Endothelial cell of umbilical vein (primary cell): ENCODE measurements at places on chromosomes 2 and 18. TPM values are rescaled to one million over a fixed set of nuclear protein-coding genes. Genes with fewer than 3 reads are reported as not detected.

- DNase-seq: no peak
Observed at GRCh38 chr2:199997296-199997695, 41.9 kb downstream of the MAIP1 start.

DNA sequence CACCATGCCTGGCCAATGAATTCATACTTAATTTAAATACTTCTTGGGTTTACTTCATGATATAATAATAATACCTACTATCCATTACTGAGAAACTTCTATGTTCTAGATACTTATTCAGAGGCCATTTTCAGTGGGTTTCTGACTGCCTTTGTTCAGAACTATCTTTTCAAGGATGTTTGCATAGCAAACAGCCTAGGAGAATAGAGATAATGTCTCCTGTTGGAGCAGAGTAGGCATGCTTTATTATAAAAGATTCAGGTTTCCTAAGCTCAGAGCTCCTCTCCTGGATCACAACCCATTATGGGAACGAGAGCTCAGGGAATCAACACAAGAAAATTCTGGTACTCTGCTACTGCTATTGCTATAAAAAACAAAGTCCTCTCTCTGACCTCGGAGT, 11.1 kb downstream of the FASTKD1 start:
- DNase-seq: no peak

- no peak for DNase-seq
Observed at GRCh38 chr2:158507679-158508078, 50.9 kb downstream of the PKP4 start.

GRCh38 chr18:58097121-58097906, 53.3 kb downstream of the NEDD4L start:
- DNase-seq: peak; percentile 73

DNA sequence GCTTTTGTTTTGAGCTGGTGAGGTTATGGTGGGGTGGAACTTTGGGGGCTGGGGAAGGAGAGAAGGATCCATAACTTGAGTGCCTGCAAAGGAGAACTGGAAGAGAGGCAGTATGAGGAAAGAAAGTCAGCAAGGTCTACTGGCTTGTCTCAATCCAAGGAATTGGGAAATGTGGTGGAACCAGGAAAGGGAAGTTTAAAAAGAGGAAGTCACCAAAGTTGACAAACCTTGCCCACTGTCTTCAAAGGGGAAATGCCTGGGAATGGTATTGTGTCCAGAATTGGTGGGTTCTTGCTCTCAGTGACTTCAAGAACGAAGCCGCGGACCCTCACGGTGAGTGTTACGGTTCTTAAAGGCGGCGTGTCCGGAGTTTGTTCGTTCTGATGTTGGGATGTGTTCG, 304.1 kb upstream of the FAM98A start:
- DNase-seq: no peak

Gene FZD7
- polyA plus RNA-seq: 0.15 and 0.22 TPM in 2 replicates

Gene FAM110C
- polyA plus RNA-seq: not detected in 2 replicates

DNA sequence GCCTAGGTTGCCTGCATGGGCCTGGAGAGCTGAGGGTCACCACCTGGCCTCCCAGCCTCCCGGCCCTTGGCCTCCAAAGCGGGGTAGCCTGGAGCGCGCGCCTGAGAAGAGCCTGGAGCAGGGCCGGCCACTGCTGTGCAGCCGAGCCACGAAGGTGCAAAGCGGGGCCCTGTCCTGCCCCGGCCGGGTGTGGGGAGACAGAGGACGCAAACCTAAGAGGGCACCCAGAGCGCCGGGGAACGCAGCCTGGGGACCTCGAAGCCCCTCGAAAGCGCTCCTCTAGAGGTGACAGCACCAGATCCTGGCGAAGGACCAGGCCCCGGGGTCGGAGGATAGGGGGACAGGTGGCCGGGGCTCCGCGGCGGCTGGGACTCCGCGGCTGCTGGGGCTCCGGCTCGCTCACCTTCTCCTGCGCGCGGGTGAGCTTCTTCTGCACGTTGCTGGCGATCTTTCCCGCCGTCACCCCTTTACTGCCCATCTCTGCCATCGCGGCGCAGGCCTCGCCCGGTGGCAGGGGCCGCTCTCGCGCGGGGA, 430 bp downstream of the BIN1 start:
- DNase-seq: no peak

DNA sequence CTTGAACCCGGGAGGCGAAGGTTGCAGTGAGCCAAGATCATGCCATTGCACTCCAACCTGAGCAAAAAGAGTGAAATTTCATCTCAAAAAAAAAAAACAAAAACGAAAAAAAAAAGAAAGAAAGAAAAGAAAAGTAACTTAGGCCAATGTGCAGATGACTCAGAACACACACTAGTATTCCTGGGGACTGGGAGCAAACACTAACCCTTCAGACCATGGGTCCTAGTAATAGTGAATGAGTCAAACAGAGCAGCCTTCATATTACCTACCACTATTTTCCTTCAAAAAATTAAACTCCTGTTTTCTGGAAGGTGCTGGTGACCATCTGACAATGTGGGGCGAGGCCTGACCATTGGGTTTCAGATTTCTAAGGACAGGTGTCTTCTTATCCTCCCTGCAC, 253.4 kb downstream of the PIEZO2 start:
- DNase-seq: no peak

Gene MFSD2B
- polyA plus RNA-seq: 0.18 and 0.29 TPM in 2 replicates

Gene YIPF4
- polyA plus RNA-seq: 4.4 and 8.6 TPM in 2 replicates

GRCh38 chr2:150548527-150548926, 61.1 kb upstream of the RND3 start:
- no peak for DNase-seq

DNA sequence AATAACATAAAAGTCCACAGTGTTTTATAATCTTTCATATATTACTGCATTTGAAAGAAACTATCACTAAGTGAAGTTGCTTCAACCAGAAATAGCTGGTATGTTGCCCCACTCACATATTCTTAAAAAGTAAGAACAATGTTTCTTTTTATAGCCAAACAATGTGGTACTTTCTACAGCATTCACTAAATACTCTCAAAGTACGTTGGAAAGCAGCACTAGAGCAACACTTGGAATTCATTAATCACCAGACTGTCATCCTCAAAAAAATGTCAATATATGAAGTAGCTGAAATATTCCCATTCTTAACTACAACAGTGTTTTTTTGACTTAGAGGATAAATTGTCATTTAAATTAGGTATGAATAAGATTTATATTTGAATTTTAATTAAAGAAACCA, 32.8 kb downstream of the COBLL1 start:
- DNase-seq: peak; percentile 65

Gene ST3GAL5
- 7.5 and 9.5 TPM in 2 replicates for polyA plus RNA-seq

Gene NEB
- polyA plus RNA-seq: 0.84 and 0.94 TPM in 2 replicates

- no peak for DNase-seq
Observed at GRCh38 chr2:24203029-24203786, 28.4 kb downstream of the FAM228A start.

Gene ARL4C
- polyA plus RNA-seq: 4.7 and 5.5 TPM in 2 replicates

DNA sequence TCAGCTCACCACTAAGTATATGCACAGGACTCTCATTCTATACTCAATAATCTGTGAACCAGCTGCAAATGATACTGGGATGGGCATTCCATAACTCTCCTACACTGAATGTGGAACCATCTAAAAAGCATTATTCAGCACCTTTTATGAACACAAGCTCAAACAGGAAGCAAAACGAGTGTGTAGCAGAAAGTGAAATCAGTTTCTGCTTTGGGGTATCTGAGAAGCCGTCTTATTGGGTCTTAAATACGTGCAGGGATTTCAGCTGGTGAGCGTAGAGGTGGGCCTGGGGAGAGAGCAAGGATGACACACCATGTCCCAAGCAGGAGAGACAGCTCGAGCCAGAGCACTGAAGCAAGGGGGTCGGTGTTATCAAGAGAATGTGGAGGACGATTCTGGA, 120.0 kb upstream of the TTN start:
- DNase-seq: no peak

DNA sequence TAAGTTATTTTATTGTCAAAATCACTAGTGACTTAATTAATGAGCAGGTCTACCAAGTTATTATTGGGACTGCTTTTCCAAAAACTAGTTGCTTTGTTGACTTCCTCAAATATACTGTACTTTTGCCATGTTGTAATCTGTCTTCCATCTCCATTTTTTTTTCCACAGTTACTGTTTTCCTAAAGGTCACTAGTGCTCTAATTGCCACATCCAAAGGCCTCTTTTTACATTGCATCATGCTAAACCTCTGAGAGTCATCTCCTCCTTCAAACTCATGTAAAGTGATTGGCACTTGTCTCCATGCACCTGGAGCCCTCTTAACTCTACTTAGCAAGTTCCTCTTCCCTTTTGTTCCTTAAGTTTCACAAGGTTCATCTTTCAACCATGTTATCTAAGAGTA, 11.8 kb downstream of the PMAIP1 start:
- no peak for DNase-seq

- DNase-seq: no peak
Observed at GRCh38 chr2:43149482-43150107, 76.8 kb downstream of the ZFP36L2 start.

- no peak for DNase-seq
Observed at GRCh38 chr2:70936979-70937811, 1.5 kb downstream of the ATP6V1B1 start.

DNA sequence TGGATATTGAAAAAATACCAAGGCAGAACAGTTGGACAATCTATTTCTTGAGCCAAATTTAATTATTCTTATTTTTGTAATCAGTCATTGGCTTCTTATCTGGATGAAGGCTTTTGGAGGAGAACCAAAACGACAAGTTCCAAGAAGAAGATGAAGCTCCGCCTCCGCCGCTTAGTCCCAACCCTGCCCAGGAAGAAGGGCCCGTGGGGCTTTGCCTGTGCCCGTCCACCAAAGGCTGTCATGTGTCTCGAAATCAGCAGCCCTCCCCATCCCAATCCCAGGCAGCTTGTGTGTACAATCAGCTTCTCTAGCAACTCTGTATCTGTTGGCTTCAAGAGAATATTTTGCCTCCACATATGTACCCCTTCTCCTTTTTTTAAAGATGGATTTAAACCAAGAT, 24.6 kb downstream of the PTRHD1 start:
- DNase-seq: no peak

Gene HYCC2
- polyA plus RNA-seq: 2.4 and 3.0 TPM in 2 replicates

DNA sequence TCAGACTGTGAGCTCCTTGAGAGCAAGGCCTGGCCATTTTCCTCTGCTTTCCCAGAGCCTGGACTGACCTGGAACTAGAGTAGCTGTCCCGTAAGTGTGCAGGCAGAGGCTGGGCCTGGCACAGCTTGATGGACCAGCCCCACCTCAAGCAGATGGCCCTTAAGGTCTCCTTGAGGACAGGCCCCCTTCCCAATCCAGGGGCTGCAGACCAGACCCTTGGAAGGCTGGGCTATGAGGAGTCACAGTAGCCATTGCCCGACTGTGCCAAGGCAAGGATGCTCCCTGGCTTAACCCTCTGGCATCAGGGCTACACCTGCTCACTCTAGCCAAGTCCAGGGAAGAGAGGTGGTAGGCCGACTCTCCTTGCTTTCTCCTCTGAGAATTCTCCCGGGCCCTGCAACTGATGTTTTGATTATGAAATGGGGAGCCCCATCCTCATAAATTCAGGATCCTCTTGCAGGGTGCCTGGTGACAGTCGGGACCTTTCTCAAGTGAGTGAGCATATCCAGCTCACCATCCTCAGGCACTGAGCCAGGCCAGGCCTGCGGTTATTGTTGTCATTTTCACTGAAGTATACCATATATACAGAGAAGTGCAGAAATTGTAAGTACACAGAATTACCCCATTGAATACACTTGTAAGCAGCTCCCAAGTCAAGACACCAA, 51.7 kb downstream of the DPYSL5 start:
- DNase-seq: no peak

Gene RUFY4
- polyA plus RNA-seq: not detected in 2 replicates

DNA sequence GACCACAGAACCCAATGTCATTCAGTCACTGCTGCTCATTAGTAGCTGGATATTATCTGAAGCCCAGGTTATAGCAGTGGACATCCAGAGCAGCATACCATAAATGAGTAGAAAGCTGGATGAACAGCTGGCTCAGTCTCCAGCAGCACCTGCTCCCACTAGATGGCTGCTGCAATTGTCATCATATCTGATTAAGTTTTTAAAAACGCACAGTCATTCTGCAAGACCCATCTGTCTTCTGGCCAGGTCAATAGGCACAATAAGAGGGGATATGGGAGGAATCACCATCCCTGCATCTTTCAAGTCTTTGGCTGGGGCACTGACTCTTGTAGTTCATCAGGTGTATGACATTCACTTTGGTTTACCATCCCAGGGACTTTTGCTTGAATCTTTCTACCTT, 55.1 kb upstream of the XDH start:
- no peak for DNase-seq

DNA sequence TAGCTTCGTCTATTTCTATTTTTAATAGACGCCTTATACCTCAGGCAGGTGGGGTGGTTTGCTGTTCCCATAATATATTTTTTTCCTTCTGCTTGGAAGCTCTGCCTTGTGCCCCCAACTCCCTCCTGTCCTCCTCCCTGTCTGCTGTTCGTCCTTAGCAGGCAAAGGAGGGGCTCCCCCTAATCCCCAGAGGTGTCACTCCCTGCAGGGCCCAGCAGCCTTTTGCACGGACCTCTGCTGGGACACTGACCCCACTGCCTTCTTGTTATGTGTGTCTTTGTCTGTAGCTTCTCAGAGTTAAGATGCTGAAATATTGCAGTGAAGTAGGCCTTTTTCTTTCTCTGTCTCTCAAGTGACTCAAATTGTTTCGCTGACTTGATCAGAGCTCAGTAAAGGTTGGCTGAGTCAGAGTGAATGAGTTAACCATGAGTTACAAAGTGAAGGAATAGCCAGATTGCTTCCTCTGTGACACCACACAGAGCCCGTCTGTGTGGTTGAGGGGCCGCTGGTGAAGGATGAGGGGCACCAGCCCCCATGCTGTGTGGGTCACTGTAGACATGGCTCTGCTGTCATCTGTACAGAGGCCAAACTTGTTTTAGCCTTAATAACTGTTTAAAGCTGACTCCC, 47.7 kb downstream of the PRKCE start:
- DNase-seq: peak; percentile 29

Gene OTOS
- not detected in 2 replicates for polyA plus RNA-seq

Gene KIF5C
- 0.01 TPM in 1 of 2 replicates, not detected in the other for polyA plus RNA-seq

DNA sequence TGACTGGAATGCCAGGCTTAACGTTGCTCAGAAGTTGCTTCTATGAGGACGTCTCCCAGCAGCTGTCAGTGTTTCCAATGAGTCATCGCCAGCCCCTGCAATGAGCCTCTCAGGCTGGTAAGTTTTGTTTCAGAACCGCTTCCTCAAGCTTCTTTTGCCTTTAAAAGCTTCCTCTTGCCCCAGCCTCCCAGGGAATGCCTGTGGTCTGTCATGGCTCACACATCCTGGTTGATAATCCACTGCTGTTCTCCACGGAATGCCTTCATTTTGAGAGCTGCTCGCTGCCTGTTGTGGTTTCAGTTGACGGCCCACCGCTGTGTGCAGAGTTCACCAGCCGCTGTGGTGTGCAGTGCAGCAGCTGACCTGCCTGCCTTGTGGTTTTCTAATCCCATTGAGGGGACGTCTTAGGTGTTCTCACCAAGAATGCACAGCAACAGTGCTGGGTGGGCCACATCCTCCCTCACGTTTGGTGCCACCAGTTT, 96.4 kb downstream of the RTP5 start:
- DNase-seq: peak; percentile 73

- DNase-seq: peak; percentile 15
Observed at GRCh38 chr2:117771969-117772630, 42.4 kb upstream of the DDX18 start.

Gene CRYGD
- polyA plus RNA-seq: not detected in 2 replicates

GRCh38 chr2:16181062-16181740, 240.9 kb downstream of the MYCN start:
- no peak for DNase-seq

Gene TCF23
- polyA plus RNA-seq: not detected in 2 replicates
